ENCODE measurements at places on chromosomes 2 and 18.

DNA sequence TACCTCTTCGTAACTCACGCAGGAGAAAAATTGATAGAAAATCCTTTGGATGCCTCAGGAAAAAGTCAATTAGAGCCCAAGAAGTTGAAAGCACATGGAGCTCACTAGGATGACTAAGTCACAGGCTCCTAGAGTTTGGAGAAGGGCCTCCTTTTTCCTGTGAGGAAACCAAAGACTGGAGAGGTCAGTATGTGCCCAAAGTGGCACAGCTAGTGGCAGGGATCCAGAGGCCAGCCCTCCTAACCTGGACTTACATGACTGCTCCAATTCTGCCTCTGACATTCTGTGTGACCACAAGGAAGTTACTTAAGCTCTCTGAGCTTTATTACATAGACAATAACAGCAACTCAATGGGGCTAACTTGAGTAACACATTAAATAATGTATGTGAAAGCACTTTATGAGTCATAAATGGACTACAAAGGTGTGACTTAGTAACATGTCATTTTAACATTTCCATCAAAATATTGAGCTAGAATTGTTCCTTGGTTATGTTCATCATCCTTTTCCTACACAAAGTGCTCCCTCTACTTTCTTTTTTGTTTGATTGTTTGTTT, 91.6 kb downstream of the DHRS9 start:
- no peak for DNase-seq

DNA sequence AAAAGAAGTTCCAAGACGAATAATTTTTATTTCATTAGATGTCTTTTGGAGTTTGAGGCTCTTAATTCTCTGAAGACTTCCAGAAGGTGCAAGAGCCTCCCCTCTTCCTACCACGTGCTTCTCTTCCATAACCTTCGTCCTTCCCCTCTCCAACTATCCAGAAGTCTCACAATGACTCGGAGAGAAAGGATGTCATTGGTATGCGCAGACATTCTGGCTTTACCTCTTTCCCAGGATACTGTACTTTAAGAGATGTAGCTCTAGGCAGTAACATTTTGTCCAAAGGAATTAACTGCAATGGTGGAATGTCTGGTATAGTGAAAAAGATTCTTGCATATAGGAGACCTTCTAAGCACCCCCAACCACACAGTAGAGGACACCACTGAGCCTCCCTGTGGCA, 249.0 kb upstream of the OSR1 start:
- DNase-seq = no peak

DNA sequence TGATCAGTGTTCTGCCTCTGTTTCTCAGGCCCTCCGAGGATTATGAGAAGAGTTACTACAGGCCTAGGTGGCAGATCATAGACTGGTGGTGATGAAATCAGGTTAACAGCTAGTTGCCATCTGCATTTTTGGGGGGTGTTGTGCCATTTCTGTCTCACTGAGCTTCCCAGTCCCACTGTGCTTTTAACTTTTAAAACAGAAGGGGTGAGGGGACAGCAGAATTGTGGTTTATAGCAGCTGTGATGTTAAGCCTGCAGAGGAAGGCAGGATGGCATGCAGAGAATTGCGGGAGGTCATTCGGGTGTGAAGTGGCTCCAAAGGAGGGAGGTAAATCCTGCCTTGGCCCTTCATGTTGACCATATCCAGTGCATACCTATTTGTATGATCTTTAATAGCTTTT, 5.0 kb downstream of the CAB39 start:
- DNase-seq = no peak

- no peak for DNase-seq
These were observed 1.9 kb upstream of the SCYGR1 start for GRCh38 chr2:227389661-227390060.

- DNase-seq = no peak
These were observed 270.0 kb upstream of the FN1 start for GRCh38 chr2:215705771-215706361.

DNA sequence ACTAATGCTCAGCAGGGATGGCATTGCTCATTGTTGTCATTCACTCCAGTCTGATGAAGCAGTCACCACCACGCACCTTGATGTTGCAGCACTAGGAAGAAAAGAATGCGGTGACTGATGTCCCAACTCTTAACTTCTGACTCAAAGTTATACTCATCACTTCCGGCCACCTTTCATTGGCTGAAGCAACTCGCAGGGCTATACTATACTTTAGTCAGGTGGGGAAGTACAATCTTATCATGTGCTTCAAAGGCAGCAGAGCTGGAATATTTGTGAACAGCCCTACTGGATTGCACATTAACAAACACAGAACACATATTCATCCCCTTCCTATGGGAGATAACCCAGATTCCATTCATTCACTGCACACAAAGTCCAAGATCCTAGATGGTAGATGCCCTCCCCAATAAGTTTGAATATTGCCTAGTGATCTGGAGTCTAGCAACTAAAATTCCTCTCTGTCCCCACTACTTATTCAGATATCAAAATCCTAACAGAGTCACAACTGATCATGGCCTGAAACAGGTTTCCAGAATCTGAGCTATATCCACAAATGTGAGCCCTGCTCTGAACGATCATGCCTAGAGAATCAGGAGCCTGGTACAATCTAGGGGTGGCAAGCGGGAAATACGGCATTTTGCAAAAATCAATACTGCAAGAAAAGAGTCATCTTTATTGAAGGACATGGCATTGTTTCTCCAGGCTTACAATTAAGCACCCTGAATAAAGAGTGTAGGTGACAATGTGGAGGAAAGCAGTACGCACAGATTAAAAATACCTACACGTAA, 3.4 kb upstream of the SPATS2L start:
- no peak for DNase-seq

- DNase-seq = no peak
These were observed 164.4 kb downstream of the TMEFF2 start for GRCh38 chr2:192030289-192030688.

GRCh38 chr2:240306185-240306584, 129.3 kb upstream of the GPC1 start:
- no peak for DNase-seq

GRCh38 chr2:232886176-232886575, 16.1 kb downstream of the SNORC start:
- no peak for DNase-seq

DNA sequence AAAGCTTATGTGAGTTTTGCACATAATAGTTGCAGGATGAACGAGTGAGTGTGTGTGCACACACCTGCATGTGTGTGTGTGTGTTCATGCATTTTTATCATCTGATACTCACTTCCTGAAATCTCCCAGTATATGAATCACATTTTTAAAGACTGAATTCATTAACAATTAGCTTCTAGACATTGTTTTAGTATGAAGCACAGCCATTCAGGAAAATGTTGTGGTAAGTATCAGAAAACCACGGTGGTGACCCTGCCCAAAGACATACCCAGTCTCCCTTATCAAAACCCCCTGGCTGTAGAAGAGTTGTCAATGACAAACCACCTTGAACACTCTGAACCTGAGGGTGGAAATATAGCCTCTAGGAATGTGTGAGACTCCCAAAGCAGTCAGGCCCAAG, 220.8 kb downstream of the ALK start:
- DNase-seq = no peak

- no peak for DNase-seq
These were observed 780 bp upstream of the ITGAV start for GRCh38 chr2:186588940-186589611.

DNA sequence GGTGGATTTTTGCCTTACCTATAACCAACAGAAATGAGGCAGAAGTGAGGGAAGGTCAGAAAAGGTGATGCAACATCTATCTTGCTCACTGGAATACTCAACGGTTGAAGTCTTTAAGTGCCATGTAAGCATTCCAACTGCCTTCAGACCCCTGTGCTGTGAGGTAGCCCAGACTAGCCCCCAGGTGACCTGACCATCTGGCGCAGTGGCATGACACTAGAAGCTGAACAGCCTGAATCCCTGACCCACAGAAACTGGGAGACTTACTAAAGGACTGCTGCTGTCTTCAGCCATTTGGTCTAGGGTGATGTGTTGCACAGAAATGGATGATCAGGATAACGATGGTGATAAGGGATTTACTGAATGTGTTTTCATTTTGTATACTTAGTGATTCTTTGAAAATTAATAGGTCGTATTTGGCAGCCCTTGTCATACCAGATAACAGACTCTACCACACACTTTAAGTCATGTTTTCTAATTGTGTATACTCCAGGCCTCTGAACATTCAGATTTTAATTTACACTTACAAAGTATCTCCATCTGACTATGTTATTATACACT, 161.5 kb downstream of the STK39 start:
- no peak for DNase-seq

DNA sequence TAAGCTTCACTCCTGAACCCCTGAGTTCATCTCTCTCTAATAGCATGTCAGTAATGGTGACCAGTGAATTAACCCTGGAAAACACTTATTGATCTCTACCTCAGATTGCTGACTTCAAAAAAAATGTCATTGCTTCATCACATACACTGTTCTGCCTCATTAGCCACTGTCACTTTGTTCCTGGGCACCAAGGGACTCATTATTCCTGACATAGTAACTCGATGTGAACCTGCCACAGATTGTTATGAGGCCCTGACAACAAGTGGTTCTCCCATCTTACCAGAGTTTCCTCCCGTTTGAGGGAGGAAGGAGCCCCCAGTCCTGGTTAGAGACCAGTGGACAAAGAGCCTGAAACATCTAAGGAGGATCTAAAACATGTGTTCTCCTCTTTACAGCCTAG, 403.3 kb upstream of the SMIM21 start:
- no peak for DNase-seq

DNA sequence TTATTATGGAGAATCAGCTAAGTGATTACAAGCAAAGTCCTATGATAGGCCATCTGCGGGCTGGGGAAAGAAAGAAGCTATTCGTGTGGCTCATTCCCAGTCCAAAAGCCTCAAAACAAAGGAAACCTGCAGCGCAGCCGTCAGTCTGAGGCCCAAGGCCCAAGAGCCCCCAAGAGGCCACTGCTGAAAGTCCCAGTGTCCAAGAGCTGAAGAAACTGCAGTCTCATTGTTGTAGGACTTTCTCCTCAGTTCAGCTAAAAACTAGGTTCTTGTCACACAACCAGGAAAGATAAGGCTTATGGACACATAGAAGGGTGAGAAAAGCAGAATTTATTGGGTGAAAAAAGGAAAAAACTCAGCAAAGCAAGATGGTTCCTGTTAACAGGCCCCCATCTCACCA, 143.2 kb downstream of the RHBDD1 start:
- DNase-seq = no peak

DNA sequence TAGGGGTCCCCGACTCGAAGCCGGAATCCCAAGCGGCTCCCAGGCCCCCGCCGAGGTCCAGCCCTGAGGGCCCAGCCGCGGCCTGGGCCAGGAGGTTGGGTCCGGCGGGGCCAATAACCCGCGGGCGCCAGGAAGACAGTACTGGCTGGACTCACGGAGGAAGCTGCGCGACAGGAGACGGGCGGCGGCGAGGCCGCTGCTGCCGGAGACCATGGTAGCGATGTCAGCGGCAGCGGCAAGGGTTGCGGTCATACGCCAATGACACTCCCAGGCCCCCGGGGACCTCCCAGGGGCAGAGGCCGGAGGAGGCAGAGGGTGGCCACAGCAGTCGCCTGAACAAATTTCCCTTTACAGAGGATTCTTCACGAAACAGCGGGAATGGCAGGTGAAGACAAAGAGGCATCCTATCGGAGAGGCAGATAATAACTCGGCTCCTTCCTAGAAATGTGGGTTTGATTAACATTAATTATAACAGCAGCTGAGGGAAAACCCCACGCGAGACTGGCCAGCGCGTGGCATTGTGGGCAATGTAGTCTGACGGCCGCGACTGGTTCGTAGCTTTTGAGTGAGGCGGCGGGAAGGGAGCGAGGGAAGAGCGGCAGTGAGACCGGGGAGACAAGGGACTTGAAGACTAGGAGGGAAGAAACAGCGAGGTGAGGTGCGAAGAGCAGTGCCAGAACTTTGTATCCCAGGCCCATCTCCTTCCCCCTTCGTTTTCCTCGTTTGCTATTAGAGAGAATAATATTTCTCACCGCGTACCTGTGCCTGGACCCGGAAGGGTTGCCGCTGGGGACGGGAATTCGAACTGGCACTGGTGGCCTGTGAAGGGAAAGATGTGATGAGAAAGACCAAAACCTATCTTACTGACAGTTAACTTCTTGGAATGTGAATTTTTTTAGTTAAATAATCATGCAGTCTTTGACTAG, at the start of gene SUCLG1:
TSS of gene SUCLG1 (minus strand) at position 263 of the 926 bp plus-strand sequence. CDS start at position 252, 11 bp downstream.
- DNase-seq = peak; percentile 61

GRCh38 chr2:55026202-55026601, 24.0 kb downstream of the RTN4 start:
- DNase-seq = no peak

- DNase-seq = no peak
These were observed 398.5 kb downstream of the CDH2 start for GRCh38 chr18:27778441-27778840.

DNA sequence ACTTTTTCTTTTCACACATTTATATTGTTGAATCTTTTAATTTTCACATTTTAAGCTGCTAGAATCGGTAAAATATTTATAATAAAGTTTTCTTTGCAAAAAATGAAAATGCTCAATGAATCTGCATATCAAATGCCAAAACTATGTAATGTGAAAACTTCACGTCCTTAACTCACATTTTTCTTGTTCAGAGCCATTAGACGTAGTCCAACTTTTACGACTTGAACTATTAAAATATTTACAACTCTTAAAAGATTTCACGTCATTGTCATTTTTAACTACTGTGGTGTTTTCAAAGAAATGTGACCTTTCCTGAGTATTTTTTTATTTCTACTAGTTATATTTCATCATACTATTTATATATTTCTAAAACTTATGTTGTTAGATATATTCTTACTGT, 54.9 kb downstream of the MRPS9 start:
- DNase-seq = no peak

- DNase-seq = no peak
These were observed 79.0 kb downstream of the CCDC150 start for GRCh38 chr2:196718419-196719109.

DNA sequence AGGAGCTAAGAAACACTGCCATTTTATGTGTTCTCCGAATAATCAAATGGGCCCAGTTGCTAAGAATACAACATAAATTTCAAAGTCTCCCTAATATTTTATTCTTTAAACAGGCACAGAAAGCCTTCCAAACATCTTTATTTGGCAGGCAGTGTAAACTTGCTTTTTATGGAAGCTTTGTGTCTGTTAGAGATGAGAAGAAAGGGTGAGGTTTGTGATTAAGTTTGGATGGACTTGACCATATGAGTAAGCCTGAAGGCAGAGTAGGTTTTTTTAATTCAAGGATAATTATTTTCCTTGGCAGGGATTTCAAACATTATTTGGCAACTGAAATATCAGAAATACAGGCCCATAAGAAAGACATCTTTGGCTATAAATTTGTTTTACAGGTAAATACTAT, 62.9 kb downstream of the COX7A2L start:
- no peak for DNase-seq

DNA sequence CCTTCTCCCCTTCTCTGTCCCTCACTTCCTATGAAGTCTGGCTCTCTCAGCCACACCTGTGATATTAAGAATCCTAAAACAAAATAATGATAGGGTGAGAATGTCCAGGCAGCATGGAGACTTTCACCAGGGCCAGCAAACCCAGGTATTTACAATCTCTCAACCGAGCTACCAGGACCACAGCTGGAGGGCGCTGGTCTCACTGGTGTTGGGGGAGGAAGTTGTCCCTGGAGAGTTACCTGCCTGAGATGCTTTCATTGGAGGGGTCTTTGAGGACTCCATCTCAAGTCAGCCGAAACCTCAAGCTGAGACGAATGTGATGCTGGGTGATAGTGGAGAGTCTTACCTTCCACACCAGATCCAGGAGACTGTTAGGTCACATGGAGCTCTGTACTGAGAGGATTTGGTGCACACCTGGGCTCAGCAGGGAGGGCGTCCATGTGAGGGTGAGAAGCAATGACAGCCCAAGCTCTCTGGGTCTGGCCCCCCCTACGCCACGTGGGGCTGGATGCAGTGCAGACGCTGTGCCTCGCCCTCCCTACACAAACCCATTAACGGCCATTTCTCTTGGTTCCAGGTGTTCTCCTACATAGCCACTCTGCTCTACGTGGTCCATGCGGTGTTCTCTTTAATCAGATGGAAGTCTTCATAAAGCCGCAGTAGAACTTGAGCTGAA, 27.4 kb downstream of the MAL start:
- DNase-seq = no peak

All from activated CD8-positive, alpha-beta memory T cell treated with anti-CD3 and anti-CD28 coated beads for 48 hours (primary cell).